Eye (tissue), 1 donor: ENCODE measurements at places on chromosomes 2 and 18.

- DNase-seq: no peak
Observed at GRCh38 chr2:173264603-173265366, 89.9 kb upstream of the CDCA7 start.

GRCh38 chr2:212505586-212505985 is 33.0 kb downstream of the ERBB4 start:
- no peak for DNase-seq

- DNase-seq: no peak
Observed at GRCh38 chr18:24536326-24536725, 75.9 kb downstream of the HRH4 start.

GRCh38 chr2:67716895-67717396 is 319.8 kb downstream of the ETAA1 start:
- no peak for DNase-seq

- peak; percentile 54 for DNase-seq
Observed at GRCh38 chr2:40049781-40050180, 270.7 kb upstream of the THUMPD2 start.

GRCh38 chr2:29700560-29700959 is 220.8 kb downstream of the ALK start:
- DNase-seq: no peak

- peak; percentile 52 for DNase-seq
Observed at GRCh38 chr2:47274054-47274782, 119.1 kb upstream of the STPG4 start.

GRCh38 chr18:74531043-74531442 is 3.3 kb upstream of the CNDP1 start:
- DNase-seq: no peak

DNA sequence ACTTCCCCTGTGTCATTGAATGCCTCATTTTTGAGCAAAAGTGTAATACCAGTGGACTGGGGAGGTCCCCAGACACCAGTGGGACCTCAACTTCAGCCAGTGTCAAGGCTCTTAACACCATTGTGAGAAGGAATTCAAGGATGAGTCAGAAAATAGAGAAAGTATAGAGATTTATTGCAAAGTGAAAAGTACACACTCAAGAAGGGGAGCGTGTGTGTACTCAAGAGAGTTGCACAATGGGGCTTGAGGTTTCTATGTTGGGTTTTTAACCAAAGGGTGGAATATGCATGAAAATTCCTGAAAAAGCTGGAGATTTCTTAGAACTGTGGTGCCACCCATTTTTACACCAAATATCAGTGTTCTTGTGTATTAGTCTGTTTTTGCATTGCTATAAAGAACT is 81.9 kb downstream of the ADCYAP1 start:
- DNase-seq: no peak

DNA sequence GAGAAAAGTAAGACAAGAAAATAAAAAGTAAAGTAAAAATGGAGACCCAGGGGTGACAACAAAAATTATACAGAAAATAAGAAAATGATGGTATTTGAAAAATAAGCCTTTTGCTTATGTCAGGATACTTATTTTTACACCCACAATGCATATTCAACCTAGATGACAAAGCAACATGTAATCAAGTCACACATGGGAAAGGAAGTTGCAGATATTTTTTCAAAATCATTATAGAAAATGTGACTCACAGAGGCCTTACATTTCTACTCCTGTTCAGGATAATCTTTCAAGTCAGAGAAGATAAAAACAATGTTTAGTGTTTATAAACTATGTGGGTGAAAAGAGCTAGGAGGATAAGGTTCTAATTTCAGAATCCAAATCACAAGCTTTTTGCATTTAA is 275.3 kb upstream of the UBE2E3 start:
- no peak for DNase-seq

DNA sequence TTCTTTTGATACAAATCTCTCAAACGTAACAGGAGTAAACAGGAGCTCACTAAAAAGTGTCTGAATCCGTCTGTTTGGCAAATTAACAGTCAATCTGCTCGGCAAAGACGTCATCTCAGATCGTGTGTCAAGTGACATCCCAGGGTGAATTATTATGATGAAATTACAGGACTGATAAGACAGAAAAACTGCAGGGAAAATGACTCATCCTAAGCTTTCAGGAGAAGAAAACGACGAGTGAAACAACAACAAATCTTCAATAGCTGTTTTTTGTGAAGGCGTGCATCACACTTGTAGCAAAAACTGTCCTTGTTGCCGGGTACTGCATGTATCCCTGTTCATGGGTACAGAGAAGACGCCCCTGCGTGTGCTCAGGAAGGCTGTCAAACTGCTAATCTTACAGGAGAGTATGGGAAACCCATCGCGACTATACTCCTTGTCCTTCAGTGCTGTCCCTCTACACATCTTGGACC is 24.9 kb downstream of the EPB41L3 start:
- no peak for DNase-seq

DNA sequence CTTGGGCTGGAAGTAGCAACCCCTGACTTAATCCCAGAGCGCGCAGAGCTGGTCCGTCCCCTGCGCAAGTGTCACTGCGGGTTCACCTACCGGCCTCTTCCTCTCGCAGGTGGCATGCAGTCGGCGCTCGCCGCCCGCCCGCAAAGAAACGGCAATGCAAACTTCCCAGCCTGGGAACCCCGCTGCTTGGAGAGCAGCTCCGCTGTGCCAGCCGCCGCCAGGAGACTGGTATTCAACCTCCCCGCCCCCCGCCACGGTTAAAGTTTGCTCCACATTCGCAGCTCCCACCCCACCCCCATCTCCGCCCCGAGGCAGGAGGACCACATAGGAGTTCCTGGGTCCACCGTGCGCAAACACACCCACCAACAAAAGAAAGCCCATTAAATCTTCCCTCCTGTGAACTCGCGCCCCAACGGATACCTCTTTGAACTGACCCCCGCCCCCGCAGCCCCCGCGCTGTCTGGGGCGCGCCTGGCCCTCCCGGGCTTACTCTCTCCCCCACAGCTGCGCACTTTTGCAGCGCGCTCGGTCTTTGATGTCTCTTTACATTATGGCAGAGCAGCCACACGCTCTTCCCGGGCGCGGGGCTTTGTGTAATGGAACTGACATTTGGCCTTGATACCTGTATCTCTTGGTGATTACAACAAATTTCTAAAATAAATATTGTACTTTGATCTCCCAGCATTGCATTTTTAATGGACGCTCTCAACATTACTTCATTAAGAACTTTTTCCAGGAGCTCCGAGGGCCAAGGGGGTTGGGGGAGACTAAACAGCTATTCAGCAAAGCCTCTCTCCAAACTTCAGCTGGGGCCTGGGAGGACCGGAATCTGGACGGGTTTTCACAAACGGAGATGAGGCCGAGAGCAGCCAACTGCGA is 3.1 kb upstream of the SP5 start:
- DNase-seq: peak; percentile 67

DNA sequence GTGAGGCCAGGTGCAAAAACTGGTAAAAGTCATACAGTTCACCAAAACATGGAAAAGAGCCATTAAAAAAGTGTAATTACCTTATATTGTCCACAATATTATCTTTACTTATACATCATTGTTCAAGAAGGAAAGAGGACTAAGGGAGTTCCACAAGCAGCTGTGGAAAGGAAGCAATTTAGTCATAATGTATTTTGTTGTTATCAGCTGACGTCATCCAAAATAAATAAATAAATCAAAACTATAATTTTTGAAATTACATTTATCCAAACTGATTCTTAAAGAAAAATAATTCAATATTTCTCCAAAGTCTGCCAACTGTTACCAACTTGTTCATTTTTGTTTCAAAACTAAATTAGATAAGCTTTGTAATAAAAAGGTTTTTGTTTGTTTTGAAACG is 256.1 kb upstream of the CNTNAP5 start:
- no peak for DNase-seq

DNA sequence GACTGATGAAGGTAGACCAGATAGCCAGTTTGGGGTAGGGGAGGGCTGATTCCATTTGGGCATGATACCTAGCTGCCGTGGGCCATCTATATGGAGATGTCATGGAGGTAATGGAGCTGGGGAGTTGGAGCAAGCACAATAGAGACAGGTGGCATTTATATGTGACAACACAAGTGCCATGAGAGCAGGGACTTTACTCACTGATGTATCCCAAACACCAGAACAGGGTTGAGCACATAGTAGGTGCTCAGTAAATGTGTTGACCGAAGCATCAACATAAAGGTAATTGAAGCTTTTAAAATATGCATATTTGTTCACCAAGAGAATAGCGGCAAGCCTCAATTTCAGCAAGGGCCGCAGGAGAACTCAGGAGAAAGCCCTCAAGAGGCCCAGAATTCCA is 15.0 kb downstream of the SLC30A3 start:
- DNase-seq: no peak

GRCh38 chr18:51430538-51430937 is 233.1 kb upstream of the MEX3C start:
- no peak for DNase-seq

- DNase-seq: no peak
Observed at GRCh38 chr18:74230922-74231714, 60.6 kb downstream of the CYB5A start.

GRCh38 chr2:136019306-136019705 is 33.9 kb upstream of the DARS1 start:
- no peak for DNase-seq

GRCh38 chr2:58914733-58915505 is 673.8 kb upstream of the FANCL start:
- DNase-seq: peak; percentile 52

DNA sequence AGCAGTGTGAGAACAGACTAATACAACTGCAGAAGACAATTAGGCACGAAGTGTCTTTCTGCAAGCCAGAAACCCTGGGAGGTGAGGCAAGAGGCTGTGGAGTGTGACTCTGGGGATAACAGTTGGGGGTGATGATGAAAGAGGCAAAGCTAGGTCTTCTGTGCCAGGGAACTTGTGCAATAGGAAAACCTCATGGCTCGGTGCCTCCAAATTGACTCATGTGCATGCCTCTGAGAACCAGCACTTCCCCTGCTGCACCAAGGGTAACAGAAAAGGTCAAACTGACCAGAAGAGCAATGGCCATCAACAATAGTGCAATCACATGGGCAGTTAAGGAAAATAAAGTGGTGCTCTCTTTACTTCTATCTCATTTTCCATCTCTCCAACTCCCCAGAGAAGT is 136.4 kb downstream of the SCG2 start:
- DNase-seq: peak; percentile 11

GRCh38 chr18:42824178-42824577 is 291.3 kb downstream of the RIT2 start:
- DNase-seq: no peak

DNA sequence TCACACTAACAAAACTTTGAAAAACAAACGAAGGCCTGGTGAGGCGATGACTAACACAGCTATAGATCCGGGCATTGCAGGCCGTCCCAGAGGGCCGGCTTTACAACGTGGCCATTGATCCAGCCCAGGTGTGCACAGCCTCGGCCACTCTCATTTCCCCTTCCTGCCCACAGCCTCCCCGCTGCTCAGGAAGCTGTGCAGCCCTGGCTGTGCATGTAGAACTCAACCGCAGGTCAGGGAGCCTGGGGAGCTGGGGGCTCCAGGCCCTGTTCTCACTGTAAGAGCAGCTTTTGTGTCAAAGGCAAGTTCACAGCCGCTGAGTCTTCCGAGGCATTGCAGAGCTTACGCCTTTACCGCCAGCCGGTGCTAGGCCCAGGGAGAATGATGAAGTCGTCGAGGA is 87.2 kb downstream of the LONRF2 start:
- no peak for DNase-seq

GRCh38 chr2:161415034-161415986 is 787 bp upstream of the TBR1 start:
- DNase-seq: peak; percentile 78

DNA sequence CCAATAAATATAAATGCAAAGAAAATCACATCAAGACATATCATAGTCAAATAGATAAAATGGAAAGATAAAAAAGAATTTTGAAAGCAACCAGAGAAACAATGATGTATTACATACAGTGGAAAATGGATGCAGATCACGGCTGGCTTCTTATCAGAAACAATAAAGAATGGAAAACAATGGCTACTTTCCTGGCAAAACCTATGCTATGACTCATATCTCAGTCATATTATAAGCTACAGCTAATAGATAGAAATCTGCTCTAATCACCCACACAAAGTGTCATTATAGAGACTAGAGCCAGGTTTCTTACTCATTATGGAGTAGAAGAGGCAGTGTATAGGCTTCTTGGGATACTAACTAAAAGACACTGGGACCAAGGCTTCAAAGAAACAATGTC is 93.5 kb upstream of the TACR1 start:
- DNase-seq: no peak

DNA sequence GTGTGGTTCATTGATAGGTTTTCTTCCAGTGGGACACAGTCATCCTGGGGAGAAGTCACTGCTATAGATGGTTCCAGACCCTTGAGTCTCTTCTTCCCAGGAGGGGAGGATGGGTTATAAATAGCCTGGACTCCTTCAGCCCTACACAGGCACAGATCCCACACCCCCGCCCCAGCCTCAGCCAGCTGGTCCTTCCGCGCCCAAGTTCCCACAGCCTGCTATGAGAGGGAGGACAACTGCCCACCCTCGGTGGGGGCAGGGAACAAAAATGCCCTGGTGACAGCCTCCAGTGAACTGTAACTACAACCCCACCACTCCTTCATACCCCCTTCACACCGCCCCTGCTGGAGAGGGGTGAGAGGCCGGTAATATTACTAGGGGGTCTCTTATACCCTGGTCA is 3.2 kb downstream of the ZBTB7C start:
- no peak for DNase-seq

DNA sequence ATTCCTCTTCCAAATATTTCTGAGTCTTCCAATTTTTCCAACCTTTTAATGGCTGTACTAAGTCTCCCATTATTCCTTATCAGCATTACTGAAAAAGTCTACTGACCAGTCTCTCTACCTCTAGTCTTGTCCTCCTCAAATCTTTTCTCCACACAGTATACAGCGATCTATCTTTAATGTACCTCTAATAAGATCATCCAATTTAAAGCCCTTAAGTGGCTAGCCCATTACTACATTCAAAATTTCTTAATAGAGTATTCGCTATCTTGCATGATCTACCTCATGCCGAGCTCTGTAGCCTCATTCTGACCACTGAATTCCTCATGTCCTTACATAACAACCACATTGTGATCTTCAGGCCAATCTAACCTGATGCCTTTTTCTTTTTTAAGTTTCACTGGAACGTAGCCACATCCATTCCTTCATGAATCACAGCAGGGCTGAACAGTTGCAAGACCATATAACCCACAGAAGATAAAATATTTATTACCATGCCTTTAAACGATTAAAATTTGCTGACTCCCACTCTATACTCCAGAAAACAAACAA is 57.9 kb downstream of the SLC66A3 start:
- DNase-seq: no peak

DNA sequence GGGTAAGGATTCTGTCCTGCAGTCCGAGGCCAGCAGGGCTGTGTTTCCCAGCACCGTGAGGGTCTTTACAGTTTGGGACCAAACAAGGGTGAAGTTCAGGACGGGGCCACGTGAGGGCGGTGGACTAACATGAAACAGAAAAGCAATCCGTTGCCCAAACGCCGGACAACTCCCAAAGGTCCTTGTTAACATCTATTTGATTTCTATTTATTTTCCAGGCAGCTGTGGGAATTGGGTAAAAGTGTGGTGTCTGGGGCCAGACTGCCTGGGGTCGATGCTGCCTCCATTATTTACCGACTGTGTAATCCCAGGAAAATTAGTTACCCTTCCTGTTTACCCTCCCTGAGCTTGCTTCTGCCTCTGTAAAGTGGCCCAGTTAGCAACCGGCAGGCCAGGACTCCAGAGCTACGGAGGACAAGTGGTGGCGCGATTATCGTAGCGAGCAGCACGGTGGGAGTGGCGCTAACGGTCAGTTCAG is 66.3 kb upstream of the TCF7L1 start:
- DNase-seq: peak; percentile 94

- DNase-seq: no peak
Observed at GRCh38 chr2:215847718-215848117, 165.6 kb downstream of the MREG start.
